ENCODE measurements at places on chromosomes 1 and 21.

GRCh38 chr21:25818121-25818520 is 83.3 kb downstream of the GABPA start:
- no peak for DNase-seq

- no peak for DNase-seq
These were observed 172.7 kb downstream of the BRINP2 start for GRCh38 chr1:177343445-177343844.

GRCh38 chr21:25806060-25806459 is 71.3 kb downstream of the GABPA start:
- no peak for DNase-seq

- no peak for DNase-seq
These were observed 2.7 kb upstream of the FMO1 start for GRCh38 chr1:171245458-171246064.

- no peak for DNase-seq
These were observed 69.7 kb downstream of the ADSS2 start for GRCh38 chr1:244381878-244382565.

DNA sequence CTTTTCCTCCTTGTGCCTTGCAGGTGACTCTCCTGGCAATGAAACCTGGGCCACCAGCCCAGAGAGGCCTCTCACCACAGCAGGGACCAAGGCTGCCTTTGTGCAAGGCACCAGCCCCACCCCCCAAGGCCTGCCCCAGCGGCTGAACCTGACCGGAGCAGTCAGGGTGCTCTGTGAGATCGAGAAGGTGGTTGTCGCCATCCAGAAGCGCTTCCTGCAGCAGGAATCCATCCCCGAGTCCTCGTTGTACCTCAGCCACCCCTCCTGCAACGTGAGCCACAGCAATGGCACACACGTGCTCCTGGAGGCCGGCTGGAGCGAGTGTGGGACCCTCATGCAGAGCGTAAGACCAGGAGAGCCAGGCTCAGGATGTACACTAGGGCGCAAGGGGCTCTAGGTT is 51.7 kb downstream of the UMODL1 start:
- DNase-seq, result no peak

DNA sequence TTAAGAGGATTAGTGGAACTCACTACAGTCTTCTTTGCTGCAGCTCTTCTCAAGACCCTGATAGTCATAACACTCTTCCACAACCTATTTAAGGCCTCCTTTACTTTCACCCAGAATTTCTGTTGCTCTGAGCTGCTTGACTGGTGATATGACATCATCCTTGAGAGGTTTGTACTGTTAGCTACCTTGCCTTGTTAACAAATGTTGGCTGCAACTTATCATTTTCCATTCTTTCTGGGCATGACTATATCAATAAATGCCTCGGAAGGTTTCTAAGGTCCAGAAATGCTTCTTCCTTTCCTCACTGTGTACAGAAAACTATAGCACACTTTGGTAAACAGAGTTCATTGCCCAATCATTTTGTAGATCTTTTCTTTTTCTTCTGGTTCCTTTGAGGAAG is 1292.2 kb upstream of the TMPRSS15 start:
- no peak for DNase-seq

DNA sequence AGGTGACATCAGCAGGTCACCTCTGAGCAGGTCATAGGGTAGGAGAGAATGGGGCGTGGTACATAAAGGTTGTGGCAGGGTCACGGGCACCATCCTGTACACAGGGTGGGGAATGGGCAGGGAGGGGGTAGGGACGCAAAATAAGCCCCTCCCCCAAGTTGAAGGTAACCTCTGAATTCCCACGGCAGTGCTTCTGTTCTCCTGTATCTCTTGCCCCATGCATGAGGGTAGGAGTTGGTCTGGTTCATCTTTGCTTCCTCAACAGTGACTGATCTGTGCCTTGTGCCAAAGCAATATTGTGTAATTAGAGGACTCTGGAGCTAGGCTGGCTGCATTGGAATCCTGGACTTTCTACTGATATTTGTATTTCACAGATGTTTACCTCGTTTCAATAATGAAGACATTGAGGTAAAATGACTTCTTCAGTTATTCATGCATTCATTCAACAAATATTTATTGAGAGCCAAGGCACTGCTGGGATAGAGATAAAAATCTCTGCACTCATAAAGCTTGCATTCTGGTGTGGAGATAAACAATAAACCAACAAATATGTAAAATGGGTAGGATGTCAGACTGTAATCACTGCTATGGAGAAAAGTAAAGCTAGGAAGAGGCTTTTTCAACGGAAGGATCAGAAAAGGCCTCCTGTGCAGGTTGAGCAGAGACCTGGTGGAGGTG is 18.4 kb upstream of the GFI1 start:
- DNase-seq, result no peak

GRCh38 chr21:45970674-45971615 is 10.6 kb upstream of the COL6A1 start:
- DNase-seq, result peak; percentile 70

DNA sequence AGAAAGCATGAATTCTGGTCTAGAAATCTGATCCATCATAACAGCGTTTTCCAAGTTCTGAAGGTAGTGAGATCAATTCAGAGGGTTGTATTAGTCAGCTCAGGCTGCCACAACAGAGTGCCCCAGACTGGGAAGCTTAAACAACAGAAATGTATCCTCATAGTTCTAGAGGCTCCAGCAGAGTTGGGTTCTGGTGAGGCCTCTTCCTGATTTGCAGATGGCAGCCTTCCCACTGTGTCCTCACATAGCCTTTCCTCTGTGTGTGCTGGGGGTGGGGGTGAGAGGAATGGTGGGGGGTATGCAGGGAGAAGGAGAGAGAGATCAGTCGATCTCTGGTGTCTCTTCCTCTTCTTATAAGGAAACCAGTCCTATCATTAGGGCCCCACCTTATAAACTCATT is 15.1 kb downstream of the ZBTB8B start:
- no peak for DNase-seq

DNA sequence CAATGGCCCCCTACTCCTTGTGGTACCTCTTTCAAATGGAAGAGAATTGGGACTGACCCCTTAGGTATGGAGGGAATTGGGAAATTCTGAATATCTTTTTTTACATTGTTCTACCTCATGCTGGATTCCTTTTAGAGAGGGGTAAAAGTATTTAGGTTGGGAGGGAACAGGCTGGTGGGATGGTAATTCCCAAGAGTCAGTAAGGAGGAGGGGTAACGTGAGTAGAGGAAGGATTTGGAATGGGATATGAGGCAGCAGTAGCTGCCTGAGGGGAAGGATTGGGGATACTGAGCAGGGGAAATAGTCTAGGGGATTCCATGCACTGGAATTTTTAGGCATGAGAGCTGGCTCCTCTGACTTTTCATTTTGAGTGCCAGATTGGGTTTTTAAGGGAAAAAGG is 3.8 kb upstream of the AADACL3 start:
- no peak for DNase-seq

- DNase-seq, result peak; percentile 70
These were observed 145.0 kb upstream of the DUSP10 start for GRCh38 chr1:221886743-221887414.

DNA sequence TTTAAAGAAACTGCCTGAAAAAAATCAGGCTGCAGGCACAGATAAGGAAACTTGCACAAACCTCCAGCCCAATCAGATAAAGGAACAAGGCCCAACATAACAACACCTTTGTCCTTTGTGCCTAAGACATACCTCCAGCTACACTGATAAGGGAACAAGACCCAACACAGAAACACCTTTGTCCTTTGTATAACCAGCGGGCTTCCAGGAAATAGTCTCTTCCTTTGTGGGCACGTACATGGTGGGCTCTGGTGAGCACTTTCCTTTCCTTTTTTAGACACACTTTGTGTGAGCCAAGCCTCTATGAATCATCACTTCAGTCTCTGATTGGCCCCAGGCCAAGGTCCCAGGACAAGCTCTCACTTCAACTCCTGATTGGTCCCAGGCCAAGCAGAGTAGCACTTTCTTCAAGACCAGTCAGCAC is 23.6 kb downstream of the ZNF670 start:
- no peak for DNase-seq

GRCh38 chr1:34980715-34981114 is 4.4 kb downstream of the TMEM35B start:
- DNase-seq, result no peak

- no peak for DNase-seq
These were observed 37.3 kb downstream of the CDC7 start for GRCh38 chr1:91537987-91538304.

DNA sequence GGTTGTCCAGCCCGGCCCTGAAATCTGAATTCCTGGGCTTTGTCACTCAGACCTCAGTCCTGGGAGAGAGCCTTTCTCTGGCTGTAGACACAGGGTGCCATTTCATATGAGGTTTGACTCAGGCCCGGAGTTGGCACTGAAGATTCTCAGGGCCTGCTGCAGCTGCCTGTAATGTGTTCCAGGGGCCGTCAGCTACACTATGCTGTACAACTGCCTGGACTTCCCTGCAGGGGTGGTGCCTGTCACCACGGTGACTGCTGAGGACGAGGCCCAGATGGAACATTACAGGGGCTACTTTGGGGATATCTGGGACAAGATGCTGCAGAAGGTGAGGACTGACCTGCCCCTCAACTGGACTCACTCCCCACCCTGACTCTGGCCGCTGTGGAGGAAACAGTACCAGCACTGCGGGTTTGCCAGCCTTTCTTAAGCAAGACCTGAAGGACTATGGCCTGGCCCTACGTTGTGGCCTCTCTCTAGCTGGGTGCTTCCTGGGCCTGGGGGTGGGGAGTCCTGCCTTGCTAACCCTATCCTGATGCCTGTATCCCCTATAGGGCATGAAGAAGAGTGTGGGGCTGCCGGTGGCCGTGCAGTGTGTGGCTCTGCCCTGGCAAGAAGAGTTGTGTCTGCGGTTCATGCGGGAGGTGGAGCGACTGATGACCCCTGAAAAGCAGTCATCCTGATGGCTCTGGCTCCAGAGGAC is 18.9 kb downstream of the FAAH start:
- no peak for DNase-seq

DNA sequence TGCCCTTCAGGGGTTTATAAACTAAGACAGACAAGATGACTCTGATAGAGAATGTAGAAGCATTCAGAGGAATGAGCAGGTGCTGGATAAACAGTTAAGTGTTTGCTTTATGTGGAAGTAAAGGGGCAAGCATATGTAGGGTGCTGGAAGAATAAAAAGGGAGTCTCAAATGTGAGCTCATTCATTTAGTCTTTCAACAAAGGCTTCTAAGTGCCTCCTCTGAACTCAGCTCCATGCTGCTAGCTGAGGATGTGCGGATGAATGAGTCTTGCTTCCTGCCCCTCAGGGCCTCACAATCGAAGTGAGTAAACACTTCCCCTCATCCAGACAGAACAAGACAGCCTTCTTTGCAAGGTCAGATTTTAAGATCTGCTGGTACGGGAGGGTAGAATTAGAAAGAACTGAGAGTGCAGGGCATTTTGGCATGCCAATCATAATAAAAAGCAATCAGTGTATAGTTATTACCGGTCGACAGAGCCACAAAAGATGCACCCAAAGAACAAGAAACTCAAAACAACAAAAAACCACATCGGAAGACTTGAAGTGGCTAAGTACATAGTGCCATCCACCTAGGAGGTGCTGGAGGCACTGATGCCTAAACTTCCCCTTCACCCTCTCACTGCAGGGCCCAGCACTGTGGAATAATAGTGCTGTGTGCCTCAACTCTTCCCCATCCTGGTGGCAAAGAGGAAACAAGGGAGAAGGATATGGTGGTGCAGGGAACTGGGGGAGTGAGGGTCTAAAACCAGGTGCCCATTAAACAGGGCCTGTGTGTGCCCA is 69.8 kb downstream of the TNR start:
- DNase-seq, result no peak

- no peak for DNase-seq
These were observed 20.4 kb downstream of the CENPF start for GRCh38 chr1:214623430-214623829.

DNA sequence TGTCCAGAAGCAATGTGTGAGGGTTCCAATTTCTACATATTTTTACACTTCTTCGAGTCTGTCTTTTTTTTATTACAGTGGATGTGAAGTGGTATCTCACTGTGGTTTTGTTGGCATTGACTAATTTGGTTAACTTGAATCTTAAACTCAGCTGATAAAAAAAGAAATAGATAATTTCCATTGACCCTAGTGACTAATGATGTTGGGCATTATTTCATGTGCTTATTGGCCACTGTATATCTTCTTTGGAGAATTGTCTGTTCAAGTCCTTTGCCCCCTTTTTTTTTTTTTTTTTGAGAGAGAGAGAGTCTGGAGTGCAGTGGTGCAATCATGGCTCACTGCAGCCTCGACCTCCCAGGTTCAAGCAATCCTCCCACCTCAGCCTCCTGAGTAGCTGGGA is 33.3 kb upstream of the NBPF3 start:
- DNase-seq, result no peak

DNA sequence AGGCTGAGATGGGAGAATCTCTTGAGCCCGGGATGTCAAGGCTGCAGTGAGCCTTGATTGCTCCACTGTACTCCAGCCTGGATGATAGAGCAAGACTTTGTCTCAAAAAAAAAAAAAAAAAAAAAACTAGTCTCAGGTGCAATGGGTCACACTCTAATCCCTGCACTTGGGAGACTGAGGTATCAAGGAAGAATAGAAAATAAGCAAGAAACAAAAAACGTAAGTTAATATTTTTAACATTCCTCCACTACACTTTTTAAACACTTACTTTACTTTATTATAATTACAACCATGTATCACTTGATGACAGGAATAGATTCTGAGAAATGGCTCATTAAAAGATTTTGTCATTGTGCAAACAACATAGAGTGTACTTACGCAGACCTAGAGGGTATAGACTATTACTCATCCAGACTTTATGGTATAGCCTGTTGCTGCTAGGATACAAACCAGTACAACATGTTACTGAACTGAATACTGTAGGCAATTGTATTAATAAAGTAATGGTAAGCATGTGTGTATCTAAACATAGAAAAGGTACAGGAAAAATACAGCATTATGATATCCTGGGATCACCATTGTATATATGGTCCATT is 1244.1 kb upstream of the ADGRL4 start:
- no peak for DNase-seq

DNA sequence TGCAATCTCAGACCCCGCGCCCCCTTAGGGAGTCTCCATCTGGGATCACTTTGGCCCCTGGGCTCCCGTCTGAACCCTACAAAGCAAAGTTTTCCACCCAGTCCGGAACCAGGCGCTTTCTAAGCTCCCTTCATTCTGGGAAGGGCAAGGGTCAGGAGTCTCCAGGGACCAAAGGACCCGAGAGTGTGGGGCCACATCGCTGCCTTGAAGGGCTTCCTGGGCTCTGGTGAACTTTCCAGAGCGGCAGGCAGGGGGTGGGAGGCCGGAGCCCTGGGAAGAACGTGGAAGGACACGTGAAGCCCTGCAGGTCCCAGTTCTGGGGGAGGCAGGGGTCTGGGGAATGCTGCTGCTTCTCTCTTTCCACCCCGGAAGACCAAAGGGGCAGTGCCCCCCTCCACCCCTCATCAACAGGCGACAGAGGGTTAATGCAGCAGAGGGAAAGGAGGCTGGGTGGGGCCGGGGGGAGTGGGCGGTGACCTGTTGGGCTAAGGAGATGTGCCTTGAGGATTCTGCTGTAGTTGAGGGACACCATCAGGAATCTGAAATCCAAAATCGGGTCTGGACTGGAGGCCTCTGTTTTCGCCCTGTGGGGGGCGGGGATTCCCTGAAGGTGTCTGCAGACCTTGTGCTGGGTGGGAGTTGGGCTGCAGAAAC is 734 bp downstream of the CDK18 start:
- DNase-seq, result no peak

GRCh38 chr1:118397496-118397859 is 212.4 kb upstream of the SPAG17 start:
- no peak for DNase-seq
